Hypothalamus (tissue), 51 donors: ENCODE measurements at places on chromosomes 12 and 14.

GRCh38 chr12:54998958-54999510 lies 14.5 kb upstream of the TESPA1 start:
- no peak for DNase-seq

GRCh38 chr14:54760866-54761575 lies 141.6 kb downstream of the GCH1 start:
- DNase-seq = no peak

- DNase-seq = no peak
These were observed 5.7 kb downstream of the MAP3K9 start for GRCh38 chr14:70803321-70804310.

DNA sequence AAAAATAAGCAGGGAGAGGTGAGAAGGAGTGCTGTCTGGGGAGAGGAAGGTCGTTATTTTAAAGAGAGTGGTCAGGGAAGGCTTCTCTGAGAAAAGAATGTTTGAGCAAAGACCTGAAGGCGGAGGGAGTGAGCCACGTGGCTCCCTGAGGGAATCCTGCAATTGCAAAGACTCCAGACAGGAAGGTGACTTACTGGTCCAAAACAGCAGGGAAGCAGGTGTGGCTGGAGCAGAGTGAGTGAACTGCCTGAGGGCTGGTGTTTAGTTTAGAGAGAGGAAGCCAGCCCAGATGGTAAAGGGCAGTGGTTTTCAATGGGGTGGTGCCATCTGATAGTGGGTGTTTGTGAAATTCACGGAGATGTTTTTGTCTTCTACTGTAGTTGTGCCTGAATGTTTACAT lies 58.8 kb upstream of the LTA4H start:
- DNase-seq = no peak

GRCh38 chr14:66440801-66441200 lies 45.4 kb upstream of the CCDC196 start:
- DNase-seq = no peak

GRCh38 chr12:31342286-31342685 lies 16.3 kb upstream of the SINHCAF start:
- no peak for DNase-seq

- no peak for DNase-seq
These were observed 759 bp downstream of the NFYB start for GRCh38 chr12:104137001-104137901.

GRCh38 chr12:24975425-24975824 lies 26.5 kb upstream of the BCAT1 start:
- no peak for DNase-seq

DNA sequence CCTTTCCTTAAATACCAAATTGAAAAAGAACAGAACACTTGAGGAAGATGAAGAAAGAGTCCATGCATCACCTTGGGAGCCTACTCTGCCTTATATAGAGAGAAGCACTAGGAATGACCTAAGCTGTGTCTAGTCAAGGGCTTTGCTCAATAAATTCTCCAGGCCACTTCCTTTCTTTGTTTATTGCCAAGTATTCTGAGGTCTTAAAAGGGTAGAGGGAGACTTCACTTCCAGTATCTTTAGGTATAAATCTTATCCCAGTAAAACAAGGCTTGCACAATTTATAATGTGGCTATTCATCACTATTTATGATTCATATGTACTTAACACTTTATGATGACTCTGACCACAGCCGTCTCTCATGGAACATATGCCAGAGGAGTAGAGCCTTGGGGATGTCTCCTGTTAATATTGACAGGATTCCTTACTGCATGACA lies 85.1 kb upstream of the ARHGAP5 start:
- DNase-seq = no peak
